ENCODE measurements at places on chromosomes 2 and 18.
A peak's percentile ranks its signal among the peaks of the same experiment; 100 is the strongest.

DNA sequence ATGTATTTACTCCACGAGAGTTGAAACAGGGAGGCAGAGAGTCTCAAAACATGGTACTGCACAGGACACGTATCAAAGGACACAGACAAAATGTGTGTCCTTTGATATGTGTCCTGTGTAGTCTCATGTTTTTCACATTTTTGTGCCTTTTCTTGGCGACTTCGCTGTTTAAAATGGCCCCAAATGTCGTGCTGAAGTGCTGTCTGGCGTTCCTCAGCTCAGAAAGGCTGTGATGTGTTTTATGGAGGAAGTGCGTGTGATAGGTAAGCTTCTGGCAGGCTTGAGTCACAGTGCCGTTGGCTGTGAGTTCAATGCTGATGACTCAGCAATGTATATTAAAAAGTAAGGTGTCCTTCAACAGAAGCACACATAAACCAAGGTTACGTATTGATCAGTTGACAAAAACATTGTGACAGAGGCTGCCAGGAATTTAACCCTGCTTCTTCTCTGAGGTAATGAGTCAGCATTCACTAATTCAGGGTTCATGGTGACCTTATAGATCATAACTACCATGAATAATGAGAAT is 78.2 kb downstream of the DYSF start:
- DNase-seq, result peak; percentile 27

GRCh38 chr18:13175266-13175665 is 43.3 kb upstream of the LDLRAD4 start:
- DNase-seq, result no peak

DNA sequence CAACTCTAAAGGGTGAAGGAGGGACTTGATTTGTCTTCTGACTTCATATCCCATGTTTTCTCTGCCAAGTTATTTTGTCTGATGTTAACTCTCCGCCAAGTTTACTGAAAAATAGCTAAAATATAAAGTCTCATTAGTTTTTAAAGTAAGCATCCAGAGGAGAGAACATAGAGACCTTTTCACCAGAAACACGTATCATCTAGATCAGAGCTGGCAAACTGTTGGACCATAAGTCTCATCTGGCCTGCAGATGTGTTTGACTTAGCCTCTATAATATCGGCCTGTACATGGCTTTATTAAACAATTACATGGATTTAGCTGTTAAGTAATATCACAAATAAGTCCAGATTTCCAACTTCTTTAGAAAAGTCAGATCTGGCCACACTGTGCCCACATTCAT is 182.6 kb downstream of the PLCL1 start:
- peak; percentile 58 for DNase-seq

- no peak for DNase-seq
Measured at GRCh38 chr2:239305771-239306170, 95.0 kb downstream of the HDAC4 start.

DNA sequence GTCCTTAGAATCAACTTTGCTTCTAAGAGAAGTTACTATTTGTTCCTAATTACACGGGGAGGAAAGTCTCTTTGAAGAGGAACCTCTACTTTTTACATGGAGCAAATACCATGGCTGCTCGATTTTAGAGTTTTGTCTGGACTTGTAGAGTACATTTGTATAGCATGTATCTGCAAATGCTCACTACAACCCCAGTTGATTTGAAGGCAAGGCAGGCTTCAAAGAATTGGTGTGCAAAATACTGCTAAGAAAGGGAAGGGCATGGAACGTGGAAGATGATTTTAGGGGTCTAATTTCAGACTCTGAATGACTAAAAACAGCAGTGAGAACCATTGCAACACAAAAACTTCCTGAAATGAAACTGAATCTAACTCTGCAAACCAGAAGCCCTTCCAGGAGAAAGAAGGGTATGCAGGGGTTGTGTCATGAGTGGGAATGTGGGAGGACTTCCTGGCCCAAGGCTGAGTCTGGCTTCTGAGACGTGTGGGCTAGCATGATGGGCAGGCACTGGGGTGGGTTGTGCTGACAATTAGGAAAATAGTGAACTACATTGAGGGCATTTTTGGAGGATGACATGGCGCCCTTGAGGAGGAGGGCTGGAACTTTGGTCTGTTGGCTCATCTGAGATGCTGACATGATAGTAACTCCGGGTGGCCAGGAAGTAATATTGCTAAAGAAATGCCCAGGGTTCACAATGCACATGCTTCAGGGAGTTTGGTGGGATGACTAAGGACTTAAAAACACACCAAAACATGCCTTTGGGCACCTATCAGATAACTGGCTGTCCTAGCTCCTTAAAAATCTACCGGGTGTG is 18.9 kb upstream of the IL1R2 start:
- DNase-seq, result peak; percentile 95

GRCh38 chr18:7273301-7273921 is 42.5 kb downstream of the LRRC30 start:
- DNase-seq, result peak; percentile 55

DNA sequence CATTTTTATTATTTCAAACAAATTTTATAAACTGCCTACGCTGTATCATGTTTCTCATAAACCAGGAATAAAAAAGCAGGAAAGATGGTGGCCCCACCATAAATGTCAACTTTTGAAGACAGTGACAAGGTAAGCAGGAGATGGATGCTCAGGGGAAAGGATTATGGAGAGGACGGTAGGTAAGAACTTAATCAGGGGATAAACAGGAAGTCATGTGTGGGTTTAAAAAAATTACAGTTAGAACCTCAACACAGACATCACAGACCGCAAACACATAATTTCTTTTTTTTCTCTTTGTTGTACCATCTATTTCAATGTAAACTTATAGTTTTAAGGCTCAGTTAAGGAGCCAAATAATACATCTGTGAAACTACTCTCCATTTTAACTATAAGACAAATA is 575.2 kb upstream of the SLC8A1 start:
- no peak for DNase-seq

DNA sequence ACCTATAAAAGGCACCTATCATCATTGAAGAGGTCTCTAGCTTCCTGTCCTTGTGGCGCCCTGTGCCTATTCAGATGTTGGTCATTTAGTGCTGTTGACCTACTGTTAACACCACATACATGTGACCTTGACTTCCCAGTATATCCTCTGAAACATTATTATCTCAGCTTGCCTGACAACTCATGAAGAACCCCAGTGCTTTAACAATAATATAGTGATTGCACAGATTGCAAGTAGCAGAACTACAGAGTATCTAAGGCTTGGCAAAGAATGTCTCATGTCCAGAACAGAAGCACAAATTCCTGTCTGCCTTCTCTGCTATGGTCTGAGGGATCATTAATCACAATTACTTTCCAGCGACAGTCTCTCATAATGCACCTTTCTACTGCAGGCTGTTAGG is 165.3 kb downstream of the LCLAT1 start:
- no peak for DNase-seq

- no peak for DNase-seq
Measured at GRCh38 chr2:239557516-239557915, 156.7 kb upstream of the HDAC4 start.

- DNase-seq, result peak; percentile 28
Measured at GRCh38 chr18:21820033-21820810, 79.6 kb downstream of the MIB1 start.

DNA sequence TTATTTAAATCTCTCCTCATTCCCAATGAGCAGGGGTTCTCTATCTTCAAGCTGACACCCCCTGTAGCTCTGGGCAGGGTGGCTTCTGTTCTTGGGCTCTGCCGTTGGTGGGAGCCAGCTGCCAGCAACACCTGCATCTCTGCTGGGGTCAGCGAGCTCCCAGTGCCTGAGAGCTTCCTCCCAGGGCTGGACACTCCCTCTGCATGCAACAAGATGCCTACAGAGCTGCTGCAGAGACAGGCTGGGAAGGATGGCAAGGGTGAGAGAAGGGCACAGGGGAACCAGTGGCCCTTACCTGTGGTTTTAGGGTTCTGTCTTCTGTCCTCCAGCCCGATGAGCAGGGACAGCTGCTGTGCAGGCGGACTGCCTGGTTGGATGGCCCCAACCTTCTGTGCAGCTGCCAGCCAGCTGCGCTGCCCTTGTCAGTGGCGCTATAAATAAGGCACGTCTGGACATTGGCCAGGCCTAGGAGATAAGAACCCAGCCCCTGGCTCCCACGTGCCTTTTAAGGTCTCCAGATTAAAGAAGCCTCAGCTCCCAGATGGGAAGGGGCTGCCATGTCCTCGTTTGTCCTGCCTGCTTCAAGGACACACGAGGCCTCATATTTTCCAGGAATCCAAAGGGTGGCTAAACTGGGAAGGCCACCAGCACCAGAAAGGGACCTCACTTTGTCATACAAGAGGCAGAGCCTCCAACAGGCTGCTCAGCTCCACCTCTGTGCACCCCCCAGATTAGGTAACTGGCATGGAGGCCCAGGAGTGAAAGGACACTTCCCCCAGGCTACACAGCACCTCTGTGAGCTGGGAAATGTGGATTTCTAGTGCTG is 39.5 kb upstream of the FHL2 start:
- no peak for DNase-seq

GRCh38 chr18:35680139-35680551 is 98.6 kb downstream of the GALNT1 start:
- no peak for DNase-seq

- DNase-seq, result no peak
Measured at GRCh38 chr18:77110400-77110799, 22.2 kb downstream of the MBP start.

DNA sequence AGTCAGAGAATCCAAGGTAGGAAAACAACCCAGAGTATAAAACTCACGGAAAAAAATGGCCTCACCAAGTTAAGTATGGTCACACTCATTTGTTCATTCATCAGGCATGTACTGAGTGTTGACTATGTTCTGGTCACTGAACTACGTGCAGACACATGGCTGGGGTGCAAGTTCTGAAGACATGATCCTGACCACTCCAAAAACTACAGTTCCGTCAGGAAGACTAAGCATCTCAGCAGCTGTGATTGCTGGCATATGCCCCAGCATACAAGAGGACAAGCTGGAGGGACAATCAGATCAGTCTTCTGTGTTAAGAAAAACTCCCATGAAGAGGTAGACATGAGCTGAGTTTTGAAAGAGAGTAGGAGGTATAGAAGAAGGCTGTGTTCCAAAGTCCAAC is 72.8 kb downstream of the TCF4 start:
- no peak for DNase-seq

GRCh38 chr2:43323857-43324256 is 97.5 kb upstream of the ZFP36L2 start:
- DNase-seq, result no peak

GRCh38 chr2:207768168-207768865 is 1.4 kb downstream of the FZD5 start:
- no peak for DNase-seq

GRCh38 chr18:14031053-14031452 is 101.2 kb downstream of the ZNF519 start:
- no peak for DNase-seq

- DNase-seq, result no peak
Measured at GRCh38 chr2:233940376-233941276, 23.5 kb downstream of the TRPM8 start.

DNA sequence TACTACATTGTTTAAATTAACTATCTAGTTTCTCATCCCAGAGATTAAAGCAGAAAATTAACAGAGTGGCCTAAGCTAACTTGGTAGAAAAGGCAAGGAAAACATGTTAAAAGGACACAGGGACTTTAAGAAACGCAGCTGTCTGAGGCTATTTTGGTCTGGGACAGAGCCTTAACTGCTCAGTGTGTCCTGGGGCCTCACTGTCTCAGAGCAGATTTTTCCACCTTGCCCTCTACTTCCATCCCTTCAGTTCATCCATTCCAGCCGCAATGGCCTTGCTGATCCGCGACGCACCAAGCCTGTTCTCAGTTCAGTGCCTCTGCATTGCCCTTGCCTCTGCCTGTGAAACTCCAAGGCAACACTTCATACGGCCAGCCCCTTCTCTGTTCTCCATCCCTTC is 114.9 kb upstream of the OSR1 start:
- DNase-seq, result no peak

- DNase-seq, result no peak
Measured at GRCh38 chr2:98903767-98904485, 32.1 kb downstream of the CRACDL start.

DNA sequence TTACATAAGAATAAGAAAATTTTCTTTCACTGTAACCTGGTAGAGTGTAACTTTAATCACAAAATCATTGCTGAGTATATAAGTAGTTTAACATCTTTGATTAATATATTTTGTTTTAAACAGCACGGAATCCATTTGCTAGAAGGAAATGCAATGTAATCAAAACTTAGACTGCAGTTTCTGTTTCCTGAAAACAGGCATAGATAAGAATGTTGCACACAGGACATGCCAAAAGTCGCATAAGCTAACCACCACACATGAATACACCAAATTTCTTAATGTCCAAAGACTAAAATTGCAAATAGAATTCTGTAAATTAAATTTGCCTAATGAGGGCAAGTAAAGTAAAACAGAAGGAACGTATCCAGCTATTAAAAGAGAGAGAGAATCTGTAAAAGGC is 51.0 kb upstream of the SERPINB2 start:
- DNase-seq, result no peak

DNA sequence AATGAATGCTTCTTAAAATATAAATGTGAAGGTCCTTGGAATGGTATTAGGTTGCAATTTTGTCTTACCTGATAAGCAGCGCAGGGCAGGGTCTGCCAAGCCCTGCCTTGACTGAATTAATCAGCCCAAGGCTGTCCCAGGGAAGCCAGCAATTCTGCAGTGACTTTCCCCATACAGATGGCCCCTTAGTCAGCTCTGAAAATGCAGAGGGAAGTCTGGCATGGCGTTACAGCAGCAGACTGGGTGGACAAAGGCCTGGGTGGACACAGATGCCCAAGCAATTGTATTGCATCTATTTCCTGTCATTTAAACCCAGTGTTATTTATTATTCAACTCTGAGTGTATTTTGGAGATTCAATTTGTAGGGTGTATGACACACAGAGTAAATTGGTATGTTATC is 56.6 kb upstream of the NOL4 start:
- no peak for DNase-seq

DNA sequence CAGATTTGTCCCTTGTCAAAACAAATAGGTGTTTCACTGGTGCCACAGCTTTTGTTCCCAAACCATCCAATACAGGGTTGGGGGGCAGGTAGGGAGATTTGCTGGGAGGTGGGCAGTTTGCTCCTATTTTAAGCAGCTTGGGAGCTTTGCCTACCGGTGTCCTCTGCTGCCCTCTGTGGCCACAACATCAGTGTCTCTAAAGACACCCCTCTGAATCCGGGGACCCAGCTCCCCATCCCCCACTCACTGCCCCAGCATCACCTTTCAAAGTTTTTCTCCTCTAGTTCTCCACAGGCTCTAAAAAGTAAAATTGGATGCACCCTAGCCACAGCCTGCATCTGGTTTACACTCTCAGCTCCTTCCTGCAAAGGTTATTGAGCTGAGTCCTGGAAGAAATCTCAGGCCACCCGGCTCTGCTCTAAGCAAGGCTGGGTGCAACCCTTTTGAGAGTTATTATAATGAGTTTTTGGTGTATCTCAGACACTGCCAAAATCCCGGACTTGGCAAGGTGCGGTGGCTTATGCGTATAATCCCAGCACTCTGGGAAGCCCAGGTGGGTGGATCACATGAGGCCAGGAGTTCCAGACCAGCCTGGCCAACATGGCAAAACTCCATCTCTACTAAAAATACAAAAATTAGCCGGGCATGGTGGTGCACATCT is 2.9 kb upstream of the EPAS1 start:
- DNase-seq, result peak; percentile 24

DNA sequence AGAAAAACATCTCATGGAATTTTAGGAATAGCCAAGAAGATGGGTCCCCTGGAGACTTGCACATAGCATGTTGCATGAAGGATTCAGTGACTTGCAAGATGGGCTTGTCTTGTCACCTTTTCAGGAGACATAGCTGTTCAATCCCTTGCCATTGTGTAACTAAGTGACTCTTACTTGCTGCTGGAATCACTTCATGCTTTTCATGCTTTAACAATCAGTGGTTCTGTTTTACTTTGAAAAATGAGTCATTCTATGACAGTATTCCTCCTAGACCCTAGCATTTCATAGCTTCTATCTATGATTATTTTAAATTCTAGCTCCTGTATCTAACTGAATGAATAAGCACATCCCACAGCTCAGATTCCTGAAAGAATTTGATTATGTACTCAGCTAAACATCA is 2.8 kb downstream of the KYNU start:
- DNase-seq, result peak; percentile 58
